Heart right ventricle (tissue), 16 donors: ENCODE measurements at places on chromosomes 13 and 19. TPM values are rescaled to one million over a fixed set of nuclear protein-coding genes. Genes with fewer than 3 reads are reported as not detected.

DNA sequence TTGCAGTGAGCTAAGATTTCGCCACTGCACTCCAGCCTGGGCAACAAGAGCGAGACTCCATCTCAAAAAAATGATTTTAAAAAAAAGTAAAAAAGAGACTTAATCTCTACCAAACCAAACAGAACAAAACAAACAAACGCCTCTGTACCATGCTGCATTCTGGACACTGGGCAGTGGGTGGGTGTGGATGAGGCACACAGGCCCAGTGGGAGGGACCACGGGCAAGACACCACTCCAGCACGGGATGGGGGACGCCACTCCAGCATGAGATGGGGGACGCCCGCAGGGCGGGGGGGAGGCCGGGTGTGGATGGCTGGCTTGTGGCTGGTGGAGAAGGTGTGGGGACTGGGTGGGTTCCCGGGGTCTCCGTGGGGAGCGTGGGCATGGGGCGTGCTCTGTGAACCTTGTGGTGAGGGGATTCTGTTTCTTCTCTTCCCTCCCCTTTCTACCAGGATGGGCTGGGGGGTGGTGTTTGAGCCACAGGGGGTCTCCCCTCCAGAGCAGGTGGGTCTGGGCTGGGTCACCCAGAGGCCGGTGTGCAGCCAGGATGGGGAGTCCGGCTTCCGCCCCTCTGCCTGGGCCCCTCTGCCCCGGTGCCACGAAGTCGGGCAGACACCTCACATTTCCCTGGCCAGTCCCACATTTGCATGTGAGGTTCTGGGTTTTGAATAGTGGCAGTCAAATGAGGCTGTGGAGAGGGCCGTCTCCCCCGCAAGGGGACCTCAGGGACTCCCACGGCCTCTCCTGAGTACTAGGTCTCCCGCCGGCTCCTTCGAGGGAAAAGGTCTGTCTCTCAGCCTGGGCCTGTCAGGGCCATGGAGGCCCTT is 23.9 kb upstream of the MATK start:
- H3K27ac ChIP-seq = peak overlapping the region; percentile 15
- no peak for DNase-seq
- no peaks in the 10 kb centered on the region for H3K36me3 ChIP-seq
- H3K4me3 ChIP-seq = no peak overlapping the region

DNA sequence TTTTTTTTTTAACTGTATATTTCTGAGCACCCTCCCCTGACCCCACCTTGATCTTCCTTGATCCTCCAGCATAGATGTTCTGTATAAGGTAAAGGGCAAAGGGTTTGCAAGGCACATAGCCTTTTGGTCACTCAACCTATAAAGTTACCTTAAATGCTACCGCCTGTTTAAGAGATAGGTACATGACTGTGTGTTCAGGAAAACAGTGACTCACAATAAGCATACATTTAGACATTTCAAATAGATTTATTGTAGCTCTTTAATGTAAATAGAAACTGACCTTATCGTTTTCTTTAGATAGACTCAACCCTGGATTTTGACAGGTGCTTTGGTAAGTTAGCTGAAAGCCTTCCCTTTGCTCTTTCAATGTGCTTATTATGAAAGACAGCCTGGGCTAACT is 15.2 kb upstream of the SLC10A2 start:
- H3K36me3 ChIP-seq = no peaks in the 10 kb centered on the region
- DNase-seq = no peak
- no peaks in the 10 kb centered on the region for H3K27me3 ChIP-seq
- H3K4me3 ChIP-seq = no peak overlapping the region
- H3K27ac ChIP-seq = no peak overlapping the region
- H3K4me1 ChIP-seq = no peaks in the 10 kb centered on the region

The UCHL3 gene
- polyA plus RNA-seq = 11.3 TPM

The CASP14 gene
- not detected for polyA plus RNA-seq

DNA sequence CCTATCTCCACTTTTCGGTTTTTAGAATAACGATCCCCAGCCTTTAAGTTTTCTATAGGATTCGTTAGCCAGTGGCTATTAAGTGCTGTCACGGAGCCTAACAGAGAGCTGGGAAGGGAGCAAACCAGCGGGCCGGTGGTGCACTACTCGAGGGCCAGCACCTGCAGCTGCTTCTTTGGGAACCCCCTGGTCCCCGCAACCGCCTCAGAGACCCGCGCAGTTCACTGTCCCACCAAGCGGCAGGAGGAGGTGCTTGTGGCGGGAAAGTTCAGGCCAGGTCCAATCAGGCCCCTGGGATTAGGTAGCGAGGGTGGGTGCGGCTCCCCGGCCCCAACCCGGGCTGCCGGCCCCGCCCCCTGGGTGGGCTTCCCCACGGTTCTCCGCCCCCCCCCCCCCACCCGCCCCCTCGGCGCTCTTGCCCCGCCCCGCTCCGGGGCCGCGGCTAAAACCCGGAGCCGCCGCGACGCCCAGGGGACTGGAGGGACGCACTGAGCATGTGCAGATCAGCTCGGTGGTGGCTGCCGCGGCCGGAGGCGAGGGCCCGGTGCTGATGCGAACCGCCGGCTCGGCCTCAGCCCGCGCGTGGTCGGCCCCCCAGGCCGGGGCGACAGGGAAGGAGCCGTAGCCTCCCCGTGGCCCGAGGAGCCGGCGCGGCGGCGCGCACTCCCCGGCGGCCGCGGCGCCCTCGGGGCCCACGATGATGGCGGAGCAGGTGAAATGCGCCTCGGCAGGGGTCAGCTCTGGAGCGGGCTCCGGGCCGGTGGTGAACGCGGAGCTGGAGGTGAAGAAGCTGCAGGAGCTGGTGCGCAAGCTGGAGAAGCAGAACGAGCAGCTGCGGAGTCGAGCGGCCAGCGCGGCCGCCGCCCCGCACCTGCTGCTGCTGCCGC is at the start of gene SLAIN1:
SLAIN1 (plus strand) TSS at position 471 of the 887 bp plus-strand sequence; CDS start at position 698, 227 bp downstream.
- H3K27ac ChIP-seq = no peak within 1 kb of the TSS
- peaks cover 17% of the 10 kb centered on the region for H3K27me3 ChIP-seq
- peak; percentile 84 for DNase-seq
- H3K36me3 ChIP-seq = no peaks in the 10 kb centered on the region

The ZNF850 gene
- 0.88 TPM for polyA plus RNA-seq

GRCh38 chr13:41654796-41655195 is 197.4 kb downstream of the RGCC start:
- H3K4me3 ChIP-seq = no peak overlapping the region
- H3K4me1 ChIP-seq = peaks cover 28% of the 10 kb centered on the region
- H3K36me3 ChIP-seq = no peaks in the 10 kb centered on the region
- no peaks in the 10 kb centered on the region for H3K27me3 ChIP-seq
- H3K27ac ChIP-seq = no peak overlapping the region
